ENCODE measurements at places on chromosomes 12 and 14.
A peak's percentile ranks its signal among the peaks of the same experiment; 100 is the strongest.

DNA sequence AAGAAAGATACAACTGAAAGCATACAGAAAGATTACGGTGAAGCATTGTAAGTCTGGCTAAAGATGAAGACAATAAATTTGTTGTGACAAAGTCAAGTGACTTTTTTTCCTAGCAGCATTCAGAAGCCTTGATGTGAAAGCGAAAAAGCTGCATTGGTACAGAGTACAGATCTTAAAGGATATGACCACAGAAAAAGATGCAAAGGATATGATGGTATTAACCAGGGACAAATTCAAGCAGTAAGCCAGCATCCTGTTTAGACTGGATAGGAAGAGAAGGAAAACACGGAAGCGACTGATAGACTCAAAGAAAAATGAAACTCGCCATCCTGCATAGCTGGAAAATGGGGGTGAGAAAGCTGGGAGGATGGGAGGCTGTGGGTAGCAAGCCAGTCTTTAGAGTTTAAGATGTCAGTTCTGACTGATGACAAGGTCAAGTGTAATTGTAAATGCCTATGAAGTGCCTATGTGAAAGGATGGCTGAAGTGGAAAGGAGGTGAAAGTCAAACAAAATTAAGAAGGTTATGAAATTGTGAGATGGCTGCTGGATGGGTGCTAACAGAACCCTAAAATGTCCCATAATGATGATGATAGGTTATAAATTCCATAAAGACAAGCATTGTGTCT is 92.4 kb downstream of the PHLDA1 start:
- no peak for DNase-seq

- peak; percentile 54 for DNase-seq
Observed at GRCh38 chr12:56565510-56566101, 44.0 kb downstream of the RBMS2 start.

GRCh38 chr14:64620910-64621309 is 71.1 kb downstream of the PPP1R36 start:
- DNase-seq: no peak

DNA sequence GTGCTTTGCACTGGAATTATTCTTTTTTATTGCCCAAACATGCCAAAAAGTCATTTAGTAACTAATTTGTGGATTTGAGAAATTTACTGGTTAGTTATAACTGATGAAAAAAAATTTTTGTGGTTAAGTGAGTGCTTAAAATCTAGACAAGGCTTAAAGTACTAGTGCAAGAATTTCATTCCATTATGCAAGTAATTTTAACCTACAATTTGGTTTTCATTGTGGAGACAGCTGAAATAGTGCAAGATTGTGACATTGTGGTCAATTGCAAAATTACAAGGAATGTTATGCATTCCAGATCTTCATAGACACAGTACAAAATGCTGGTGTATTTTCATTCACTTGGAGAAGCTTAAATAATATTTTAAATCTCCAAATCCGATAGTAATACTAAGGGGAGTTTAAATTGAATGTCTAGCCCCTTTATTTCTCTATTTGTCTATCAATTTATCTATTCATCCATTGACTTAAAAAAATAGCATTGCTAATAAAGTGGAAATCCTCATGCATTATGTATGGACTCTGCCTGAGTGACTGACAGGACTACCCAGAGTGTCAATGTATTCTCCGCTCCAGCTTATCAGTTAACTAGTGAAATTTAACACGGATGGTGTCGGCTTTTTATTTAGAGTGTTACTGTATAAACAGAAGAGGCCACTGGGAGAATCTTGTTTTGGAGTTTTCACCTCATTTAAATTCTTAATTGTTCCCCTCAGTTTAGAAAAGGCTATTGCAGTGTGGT is 125.9 kb downstream of the ALX1 start:
- peak; percentile 22 for DNase-seq

DNA sequence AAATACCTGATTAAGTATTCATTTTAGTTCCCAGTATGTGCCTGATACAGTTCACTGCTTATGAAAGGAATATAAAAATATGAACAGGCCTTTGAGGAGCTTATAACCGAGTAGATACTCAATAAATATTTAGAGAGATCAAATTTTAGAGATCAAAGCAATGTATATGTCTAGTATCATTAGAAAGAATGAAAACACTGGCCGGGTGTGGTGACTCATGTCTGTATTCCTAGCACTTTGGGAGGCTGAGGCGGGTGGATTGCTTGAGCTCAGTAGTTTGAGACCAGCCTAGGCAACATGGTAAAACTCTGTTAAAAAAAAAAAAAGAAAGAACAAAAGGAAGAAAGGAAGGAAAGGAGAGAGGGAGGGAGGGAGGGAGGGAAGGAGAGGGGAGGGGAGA is 113.2 kb upstream of the EEA1 start:
- DNase-seq: peak; percentile 36

- no peak for DNase-seq
Observed at GRCh38 chr14:92199763-92200162, 78.0 kb downstream of the CPSF2 start.

- peak; percentile 86 for DNase-seq
Observed at GRCh38 chr12:122078141-122079032, at the start of gene MLXIP. Gene MLXIP (plus strand): TSS chr12:122078756. CDS start chr12:122078854, 98 bp downstream.

- DNase-seq: no peak
Observed at GRCh38 chr12:11601647-11602046, 47.8 kb upstream of the ETV6 start.

Measured in brain microvascular endothelial cell (primary cell).